Inflammatory macrophage treated with lipopolysaccharide for 4 hours (primary cell): ENCODE measurements at places on chromosomes 4 and X.
A peak's percentile ranks its signal among the peaks of the same experiment; 100 is the strongest.

GRCh38 chrX:154483325-154483724 is 3.1 kb downstream of the UBL4A start:
- no peak for DNase-seq

DNA sequence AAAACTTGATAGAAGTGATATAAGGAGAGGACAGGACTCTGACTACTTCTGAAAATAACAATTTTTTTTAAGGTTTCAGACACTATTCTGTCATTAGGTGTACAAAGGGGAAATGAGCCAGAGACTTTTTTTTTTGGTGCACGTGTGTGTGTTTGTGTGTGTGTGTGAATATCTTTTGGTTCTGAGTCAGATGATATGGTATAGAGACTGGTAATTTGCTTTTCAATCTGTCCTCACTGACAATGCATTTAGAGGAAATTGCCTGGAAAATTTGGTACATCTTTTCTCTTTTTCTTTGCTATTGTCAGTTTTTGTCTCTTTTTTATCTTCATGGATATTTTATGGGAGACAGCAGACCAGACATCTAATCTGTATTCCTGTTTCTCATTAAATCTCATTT is 59.3 kb downstream of the DDIT4L start:
- DNase-seq = no peak

- no peak for DNase-seq
Observed at GRCh38 chr4:26420913-26421312, 69.4 kb downstream of the CCKAR start.

GRCh38 chrX:29044423-29045184 is 457.4 kb downstream of the IL1RAPL1 start:
- DNase-seq = no peak

DNA sequence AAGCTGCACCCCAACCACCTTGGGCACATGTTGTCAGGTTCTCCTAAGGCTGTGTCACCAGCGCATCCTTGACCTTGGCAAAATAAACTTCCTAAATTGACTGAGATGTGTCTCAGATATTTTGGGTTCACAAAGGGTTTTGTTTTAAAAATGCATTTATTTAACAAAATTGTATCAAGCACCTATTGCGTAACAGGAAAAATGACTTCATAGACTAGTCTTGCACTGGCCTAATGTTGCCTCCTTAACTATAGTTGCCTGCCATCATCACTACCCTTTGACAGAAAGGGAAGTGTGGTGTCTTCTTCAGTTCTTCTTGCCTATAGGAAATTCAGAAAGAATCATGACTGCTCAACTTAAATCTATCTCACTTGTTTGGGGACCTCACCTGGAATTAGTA is 374.2 kb downstream of the SH2D1A start:
- DNase-seq = peak; percentile 0

DNA sequence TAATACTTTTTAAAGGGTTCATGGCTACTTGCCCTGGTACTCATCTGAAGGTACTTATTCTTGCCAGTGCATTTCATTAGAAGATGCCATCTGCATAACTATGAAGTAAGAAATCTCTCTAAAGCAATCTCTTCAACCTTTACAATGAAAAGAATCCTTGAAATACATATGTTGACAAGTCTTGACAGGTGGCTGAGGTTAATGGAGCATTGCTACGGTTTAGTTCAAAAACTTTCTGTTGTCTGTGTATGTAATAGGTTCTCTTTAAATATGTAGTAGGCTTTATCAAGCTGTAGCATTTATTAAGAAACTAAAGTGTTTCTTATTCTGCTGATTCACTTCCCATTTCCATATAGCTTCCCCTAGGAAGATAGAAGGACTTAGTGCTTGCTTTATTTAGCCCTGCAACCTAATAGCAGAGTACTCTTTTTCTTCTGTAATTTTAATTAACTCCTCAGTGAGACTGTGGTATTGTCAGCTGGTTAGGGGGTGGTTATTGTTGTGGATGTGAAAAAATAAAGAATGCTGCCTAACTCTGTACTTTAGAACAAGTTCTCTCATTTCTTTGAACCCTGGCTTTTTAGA is 39.3 kb downstream of the SLAIN2 start:
- DNase-seq = peak; percentile 52

DNA sequence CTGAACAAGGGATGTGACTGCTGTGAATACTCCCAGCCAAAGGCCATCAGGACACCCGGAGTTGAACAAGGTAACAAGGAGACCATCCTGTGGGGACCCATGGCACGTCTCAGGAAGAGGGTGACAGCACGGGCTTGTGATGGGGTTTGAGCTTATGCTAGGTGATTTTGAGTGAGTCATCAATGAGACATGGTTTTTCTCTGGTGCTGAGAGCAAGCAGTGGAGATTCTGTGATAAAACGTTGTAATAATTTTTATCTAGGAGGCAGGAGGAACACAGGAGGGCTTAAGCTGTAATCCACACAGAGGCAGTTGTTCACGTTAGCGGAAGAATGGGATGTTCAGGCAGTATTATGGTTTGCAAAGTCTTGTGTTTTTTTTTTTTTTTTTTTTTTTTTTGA is 36.0 kb downstream of the TRIML1 start:
- DNase-seq = no peak

DNA sequence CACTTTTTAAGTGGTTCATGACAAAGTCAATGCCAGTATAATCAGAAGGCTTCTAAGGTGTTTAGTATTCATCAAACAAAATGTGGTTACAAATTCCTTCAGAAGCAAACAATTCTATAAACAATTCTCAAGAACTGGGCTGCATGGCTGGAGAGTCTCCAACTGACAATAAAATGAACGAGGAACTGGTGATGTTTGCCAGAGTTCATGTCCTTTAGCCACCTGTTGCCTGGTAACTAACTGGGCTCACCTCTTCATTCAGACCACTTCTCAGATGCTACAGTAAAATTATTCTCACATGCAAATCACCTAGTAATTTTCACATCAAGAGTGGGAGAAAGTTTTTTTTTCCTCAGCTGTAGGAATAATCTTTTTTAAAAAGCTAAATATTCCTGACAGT is 53.3 kb downstream of the CAMK2D start:
- no peak for DNase-seq

DNA sequence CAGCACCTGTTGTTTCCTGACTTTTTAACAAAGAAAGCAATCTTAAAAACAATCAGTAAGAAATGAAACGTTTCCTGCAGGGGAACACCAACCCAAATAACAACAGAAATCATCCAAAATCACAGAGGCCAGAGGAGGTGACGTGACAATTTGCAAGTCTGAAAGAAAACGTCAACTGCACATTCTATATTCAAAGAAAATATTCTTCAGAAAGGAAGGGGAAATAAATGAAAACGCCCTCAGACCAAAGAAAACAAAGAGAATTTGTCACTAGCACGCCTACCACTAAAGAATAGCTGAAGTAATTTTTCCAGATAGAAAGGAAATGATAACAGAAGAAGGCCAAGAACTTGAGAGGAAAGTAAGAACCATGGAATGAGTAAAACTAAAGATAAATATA is 74.4 kb downstream of the CASP3 start:
- DNase-seq = no peak

DNA sequence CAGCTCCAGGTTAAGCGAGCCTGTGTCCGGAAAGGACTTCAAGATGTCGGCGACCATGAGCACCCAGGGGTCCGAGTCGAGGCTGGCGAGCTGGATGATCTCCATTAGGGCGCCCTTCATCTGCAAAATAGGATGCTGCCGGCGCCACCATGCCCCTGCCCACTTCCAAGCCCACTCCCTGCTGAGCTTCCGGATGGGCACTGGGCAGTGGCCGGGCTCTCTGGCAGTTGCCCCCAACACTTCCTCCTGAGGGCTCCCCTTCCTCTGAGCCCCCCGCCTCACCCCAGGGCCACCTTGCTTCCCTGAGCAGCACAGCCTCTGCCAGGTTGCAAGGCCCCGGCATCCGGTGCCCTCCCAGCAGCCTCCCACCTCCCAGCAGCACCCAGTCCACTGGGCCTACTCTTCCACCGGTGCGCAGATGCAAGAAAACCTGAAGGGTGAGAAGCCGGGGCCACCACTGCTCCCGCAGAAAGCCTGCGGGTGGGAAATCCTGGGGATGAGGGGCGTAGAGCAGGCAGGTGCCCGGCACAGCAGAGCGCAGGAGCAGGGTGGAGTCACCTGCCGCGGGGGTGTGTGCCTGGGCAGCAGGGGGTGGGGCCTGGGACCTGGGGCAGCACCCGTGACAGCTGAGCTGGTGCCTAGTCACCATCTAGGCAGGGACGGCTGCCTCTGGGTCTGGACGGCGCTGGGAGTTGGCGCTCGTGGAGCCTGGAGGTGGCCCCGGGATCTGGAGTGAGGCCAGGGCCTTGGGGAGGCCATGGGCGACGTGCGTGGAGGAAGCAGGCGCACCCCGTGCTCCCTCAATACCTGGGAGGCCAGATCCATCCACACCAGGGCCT is 17.0 kb downstream of the NELFA start:
- DNase-seq = no peak

DNA sequence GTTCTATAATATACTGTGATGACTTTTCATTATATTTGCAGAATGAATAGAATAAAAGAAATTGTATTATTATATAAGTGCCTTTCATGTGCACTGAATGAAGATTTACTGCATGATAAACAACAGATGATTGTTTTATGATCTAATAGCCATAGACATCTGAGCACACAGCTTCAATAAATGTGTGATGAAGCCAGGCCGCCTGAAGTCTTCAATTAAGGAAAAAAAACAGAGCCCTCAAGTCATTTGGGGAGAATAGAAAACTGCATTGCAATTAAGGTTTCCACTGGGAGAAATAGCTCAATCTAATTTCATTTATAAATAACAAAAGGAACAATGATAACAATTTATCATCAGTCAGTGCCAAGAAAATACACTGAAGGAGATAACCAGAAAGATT is 955.2 kb downstream of the FSTL5 start:
- DNase-seq = no peak

GRCh38 chr4:83629945-83630721 is 94.2 kb downstream of the GPAT3 start:
- DNase-seq = peak; percentile 91

DNA sequence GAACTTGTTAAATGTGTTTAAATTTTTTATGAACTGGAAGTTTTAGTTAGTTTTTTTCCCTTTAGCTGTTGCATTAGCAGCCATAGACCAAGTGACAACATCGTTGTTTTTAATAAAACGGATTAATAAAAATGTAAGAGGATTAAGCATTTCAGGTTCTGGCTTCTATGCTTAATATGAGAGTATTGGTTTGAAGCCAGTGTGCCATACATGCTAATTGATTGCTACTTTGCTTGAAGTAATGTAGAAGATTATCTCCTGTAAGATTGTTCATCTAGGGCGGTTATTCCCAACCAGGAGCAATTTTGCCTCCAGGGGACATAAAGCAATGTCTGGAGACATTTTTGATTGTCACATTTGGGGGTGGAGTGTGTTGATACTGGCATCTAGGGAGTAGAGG is 54.3 kb downstream of the TLL1 start:
- DNase-seq = no peak

DNA sequence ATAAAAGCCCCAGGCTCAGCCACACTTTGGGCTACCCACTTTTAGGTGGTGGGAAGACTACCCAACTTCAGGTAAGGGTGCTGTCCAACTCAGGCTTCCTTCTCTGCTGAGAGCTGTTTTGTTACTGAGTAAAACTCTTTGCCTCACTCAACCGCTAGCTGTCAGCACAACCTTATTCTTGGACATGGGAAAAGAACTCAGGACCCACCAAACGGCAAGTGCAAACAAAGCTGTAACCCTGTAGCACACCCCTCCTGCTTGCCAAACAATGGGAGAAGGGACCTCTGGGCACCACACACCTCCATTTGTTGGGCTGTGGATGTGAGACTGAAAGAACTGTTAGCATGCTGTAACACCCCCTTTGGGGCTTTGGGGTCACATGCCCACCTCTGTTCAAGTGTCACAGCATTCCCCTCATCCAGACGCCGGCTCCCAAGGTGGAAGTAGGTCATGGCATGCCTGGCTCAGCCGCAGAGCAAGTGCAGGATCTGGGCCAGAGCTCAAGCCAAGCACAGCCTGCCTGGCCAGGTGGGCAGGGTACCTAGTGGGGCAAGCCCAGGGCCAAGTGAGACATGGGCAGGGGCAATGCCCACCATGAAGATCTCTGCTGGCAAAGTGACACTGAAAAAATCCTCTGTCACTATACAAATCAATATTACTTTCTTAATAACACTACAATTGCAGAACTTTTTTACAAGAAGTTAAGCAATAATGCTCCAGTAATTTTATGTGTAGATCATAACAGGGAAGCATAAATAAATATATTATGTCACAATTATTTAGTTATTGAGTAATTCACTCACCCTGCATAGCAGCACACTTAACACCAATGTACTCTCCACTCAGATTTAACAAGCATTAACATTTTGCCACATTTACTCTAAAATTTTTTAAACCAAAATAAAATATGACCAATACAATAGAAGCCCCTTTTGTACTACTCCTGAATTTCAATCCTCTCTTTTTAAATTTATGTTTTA is 107.2 kb downstream of the TBCK start:
- DNase-seq = peak; percentile 0

DNA sequence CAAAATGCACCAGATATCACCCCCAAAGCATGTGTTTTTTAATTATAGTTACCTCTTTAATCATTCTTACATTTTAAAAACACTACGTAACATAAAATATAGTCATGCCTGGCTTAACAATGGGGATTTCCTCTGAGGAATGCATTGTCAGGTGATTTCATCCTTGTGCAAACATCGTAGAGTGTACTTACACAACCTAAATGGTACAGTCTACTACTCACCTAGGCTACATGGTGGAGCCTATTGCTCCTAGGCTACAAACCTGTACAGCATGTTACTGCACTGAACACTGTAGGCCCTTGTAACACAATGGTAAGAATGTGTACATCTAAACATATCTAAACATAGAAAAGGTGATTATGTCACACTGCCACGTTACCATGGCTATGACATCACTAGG is 208.6 kb downstream of the SPOCK3 start:
- no peak for DNase-seq

DNA sequence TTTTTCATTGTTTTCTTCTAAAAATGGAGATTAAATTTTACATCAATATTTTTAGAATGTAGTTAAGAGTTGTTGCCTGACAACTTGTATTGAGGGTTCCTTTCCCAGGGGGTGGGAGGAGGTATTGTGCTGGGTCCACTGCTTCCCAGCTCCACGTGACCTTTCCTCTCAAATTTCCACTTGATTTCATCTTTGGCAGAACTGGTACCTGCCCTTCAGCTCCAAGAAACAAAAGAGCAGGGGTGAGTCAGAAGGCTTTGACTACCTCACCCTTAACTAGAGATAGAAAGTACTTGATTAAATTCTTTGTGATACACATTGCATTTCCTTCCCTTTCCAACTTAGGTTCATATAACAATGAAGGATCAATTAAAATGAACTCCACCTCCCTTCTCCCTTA is 19.7 kb downstream of the TRIM2 start:
- no peak for DNase-seq

DNA sequence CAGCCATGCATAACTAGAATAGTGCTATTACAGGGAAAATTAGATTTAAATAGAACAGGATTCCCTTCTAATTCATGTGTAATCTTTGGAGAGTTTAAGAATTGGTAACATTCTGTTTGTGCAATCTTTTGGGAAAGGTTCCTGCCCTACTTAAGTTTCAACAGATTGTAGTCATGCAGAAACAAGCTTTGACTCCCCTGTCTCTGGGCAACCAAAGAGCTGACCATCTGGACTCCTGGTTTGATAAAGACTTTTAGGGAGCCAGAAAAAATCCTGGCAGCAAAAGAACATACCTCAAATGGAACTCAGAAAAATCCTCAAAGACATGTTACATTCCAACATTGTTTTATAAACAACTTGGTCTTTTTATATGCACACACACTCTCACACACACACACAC is 191.1 kb upstream of the NEIL3 start:
- DNase-seq = no peak
